NCI-H1092 (cell line): ENCODE measurements at places on chromosomes 12 and 14.

DNA sequence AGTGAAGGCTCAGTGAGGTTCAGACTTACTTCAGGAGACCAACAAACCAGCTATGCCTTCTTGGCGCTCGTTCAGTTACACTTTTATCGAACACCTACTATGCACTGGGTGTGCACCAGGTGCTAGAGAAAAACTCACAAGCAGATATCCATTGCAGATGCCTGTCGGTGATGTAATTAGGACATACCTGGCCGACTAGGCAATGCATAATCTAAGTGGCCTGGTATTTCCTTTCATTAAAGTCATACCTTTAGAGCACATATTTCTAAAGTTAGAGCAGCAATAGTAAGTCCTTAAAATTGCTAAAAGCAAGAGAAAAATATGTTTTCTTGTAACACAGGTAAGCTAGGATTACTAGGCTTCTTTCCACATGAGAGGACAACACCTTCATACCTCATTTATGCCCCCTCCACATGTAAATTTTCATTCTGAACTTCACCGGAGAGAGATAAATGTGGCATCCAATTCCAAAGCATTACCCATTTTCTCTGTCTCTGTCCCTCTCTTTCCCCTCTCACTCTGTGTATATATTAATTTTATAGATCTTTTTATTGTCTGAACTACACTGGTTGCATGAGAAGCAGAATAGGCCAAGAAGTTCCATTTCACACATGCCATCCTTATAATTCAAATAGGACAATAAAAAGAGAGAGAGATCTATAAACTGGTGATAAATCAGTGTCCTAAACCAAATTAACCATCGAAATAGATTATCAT lies 242.2 kb downstream of the SPTSSA start:
- DNase-seq = no peak

- DNase-seq = no peak
Measured at GRCh38 chr12:52444647-52445595, 7.0 kb downstream of the KRT6B start.

GRCh38 chr12:60014436-60014835 lies 418.6 kb downstream of the SLC16A7 start:
- no peak for DNase-seq

DNA sequence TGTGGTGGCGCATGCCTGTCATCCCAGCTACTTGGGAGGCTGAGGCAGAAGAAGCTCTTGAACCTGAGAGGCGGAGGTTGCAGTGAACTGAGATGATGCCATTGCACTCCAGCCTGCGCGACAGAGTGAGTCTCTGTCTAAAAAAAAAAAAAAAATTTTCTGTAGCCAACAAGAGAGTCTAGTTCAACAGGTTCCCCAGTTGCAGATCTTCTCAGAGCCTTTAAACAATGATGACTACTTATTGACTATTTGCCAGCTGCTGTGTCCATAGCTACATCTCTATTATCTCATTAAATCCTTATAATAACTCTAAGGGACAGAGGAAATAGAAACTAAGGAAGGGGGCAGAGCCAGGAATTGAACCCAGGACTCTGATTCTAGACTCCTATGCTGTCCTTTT lies 15.2 kb upstream of the MYL2 start:
- DNase-seq = no peak

DNA sequence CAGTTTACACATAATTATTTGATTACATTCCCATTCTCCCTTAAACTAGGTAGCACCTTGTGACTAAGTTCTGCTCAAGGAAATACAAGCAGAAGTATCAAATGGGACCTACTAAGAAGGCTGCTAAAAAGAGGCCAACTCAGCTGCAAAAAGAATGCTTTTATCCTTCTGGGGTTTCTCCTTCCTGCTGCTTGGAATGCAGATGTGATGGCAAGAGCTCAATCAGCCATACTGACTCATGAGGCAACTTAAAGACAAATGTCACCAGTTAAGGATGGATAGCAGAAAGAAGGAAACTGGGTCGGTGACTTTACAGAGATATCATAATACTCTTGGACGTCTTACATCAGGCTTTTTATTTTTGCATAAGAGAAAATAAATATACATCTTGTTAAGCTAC lies 38.0 kb upstream of the RAP1B start:
- no peak for DNase-seq

DNA sequence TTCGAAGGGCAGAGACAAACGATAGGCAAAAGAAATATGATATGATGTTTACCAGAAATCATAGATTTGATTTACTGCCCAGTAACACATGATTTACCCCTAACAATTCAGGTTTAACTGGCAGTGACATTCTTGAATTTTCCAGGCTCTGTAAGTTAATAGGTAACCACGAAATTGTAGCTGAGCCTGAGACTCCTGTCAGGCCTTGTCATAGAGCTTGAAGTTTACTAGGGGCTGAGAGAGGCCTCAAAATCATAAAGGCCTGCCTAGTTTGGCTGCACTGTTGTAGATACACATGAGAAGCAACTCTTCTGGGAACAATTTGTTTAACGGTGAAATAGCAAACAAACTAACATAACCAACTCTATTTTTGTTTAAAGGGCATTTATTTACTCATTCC lies 3.3 kb downstream of the ERP27 start:
- DNase-seq = no peak

GRCh38 chr12:75554556-75554880 lies 43.1 kb upstream of the KRR1 start:
- no peak for DNase-seq

DNA sequence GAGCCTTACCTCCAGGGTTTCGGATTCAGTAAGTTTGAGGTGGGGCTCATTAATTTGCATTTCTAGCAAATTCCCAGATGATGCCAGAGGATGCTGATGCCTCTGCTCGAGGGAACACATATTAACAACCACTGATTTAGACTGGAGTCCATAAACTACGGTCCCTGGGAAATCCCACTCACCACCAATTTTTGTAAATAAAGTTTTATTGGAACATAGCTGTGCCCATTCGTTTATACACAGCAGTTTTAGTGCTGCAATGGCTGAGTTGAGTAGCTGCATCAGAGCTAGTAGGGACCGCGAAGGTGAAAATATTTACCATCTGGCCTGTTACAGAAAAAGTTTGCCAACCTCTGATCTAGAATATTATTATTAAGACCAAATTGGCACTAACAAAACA lies 73.8 kb downstream of the DNAI7 start:
- DNase-seq = no peak

GRCh38 chr14:76100236-76100635 lies 51.5 kb upstream of the GPATCH2L start:
- DNase-seq = no peak

DNA sequence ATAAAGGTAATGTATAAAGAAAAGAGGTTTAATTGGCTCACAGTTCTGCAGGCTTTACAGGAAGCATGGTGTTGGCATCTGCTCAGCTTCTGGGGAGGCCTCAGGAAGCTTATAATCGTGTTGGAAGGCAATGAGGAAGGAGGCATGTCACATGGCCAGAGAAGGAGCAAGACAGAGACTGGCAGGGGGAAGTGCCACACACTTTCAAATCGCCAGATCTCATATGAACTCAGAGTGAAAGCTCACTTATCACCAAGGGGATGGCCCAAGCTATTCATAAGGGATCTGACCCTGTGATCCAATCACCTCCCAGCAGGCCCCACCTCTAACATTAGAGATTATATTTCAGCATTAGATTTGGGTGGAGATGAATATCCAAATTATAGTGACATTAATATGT lies 26.3 kb downstream of the LDHB start:
- no peak for DNase-seq

DNA sequence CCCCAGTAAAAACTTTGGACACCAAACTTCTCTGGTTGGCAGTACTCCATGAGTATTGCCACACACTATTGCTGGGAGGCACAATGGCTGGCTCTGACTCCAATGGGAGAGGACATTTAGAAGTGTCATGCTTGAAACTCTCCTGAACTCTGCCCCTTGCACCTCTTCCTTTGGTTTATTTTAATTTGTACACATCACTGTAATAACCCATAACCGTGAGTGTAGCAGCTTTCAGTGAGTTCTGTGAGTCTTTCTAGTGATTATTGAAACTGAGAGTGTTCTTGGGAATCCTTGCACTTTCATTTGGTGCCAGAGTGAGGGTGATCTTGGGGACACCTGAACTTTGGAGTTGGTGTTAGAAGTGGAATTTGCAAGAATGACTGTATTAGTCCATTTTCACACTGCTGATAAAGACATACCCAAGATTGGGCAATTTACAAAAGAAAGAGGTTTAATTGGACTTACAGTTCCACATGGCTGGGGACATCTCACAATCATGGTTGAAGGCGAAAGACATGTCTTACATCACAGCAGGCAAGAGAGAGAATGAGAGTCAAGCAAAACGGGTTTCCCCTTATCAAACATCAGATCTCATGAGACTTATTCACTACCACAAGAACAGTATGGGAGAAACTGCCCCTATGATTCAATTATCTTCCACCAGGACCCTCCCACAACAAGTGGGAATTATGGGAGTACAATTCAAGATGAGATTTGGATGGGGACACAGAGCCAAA lies 41.3 kb upstream of the CEP83 start:
- DNase-seq = no peak

GRCh38 chr12:65200007-65200665 lies 30.8 kb downstream of the LEMD3 start:
- DNase-seq = no peak

DNA sequence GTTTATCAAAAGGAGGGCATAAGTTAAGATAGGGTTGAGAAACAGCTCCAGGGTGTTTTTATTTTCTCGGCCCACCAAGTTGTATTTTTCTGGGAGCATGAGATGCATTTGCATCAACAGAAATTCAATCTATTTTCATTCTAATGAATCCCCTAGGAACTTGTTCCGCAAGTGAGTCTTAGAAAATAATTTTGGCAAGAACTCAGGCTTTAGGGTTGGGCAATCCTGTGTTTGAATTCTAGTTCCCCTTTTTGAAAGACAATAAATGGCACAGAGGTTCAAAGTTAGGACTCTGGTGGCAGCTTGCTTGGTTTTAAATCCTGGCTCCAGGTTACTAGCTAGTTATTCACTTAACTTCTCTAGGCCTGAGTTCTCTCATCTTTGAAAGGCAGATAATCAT lies 23.7 kb downstream of the SLC5A8 start:
- DNase-seq = no peak

DNA sequence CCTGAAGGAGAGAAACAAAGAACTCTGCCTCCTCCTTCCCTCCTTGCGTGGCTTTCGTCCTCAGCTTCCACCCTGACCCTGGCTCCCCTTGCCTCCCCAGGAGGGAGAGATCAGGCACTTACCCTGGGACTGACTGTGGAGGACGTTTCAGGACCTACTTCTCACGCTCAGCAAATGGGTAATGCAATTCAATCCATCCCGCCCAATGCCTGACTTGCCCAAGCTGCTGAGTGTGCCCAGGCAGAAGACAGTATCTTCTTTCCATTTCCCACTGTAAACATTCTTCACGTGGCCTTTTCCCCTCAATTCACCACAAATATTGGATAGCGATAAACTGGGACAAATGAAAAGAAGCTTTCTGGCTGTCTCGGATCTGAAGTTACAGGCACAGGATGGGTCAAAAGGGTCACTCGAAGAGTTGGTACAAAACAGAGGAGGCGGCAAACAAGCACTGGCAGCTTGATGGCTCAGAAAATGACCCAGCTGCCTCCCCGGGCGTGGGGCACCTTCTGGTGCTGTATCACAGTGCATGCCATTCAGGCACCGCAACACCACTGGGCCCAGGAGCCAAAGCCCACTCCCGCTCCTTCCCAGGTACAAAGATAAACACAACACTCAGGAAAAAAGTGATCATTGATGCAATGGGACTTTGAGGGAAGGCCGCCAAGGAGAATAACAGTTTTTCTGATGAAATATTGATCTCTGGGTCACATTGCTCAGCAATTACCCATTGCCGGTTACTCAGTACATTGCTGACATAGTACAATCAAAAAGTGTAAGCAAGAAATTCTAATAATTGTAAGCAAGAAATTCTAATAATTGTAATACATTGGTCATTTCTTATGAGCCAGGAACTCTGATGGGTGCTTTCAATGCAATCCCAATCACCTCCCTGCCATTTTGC lies 65.8 kb downstream of the TRIM9 start:
- DNase-seq = no peak

GRCh38 chr12:104986022-104986941 lies at the start of gene NOPCHAP1:
TSS of gene NOPCHAP1 (plus strand) at chr12:104986316. CDS start at chr12:104986353, 37 bp downstream.
- DNase-seq = peak; percentile 87

DNA sequence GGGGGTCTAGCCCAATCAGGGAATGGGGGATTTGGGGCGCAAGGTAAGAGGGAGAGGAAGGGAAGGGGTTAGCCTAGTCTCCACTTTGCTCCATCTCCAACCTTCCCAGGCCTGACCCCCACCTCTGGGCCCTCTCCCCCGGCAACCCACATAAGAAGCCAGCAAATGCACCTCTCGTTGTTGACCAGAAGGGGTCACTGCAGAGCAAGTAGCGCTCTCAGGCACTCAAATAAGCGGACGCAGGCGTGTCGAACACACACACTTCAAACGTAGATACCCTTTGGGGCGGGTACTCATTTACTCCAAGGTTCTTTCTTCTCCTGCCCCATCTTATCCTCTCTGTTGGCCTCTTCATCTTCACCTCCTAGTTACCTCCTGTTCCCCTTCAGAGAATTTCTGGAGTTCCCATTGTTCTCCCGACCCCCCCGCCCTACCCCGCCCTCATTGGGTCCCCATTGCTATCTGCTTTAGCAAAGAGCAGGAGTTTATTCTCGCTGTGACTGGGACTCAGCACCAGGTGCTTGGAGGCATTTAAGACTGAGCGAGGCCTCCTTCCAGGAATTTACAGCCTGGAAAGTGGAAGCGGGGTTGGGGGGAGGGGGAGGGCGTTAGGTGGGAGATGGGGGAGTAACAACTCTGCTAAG lies 1.5 kb upstream of the SRRM4 start:
- peak; percentile 80 for DNase-seq

DNA sequence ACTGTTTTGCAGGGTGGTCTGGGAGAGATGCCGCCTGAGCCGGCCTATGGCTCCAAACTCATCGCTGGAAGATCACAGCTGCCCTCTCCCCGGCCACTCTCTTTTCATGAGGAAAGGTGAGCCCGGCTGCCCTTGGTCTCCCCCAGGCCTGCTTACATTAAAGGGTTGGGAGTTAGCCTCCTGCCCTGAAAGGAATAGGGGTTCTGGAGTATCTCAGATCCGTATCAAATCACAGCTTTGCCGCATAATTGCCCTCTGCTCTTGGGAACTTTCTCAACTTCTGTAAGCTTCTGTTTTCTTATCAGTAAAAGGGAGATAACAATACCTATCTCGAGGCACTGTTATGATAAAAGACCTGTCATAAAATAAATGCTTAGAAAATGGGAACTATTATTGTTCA lies 17.6 kb downstream of the PHLDA1 start:
- DNase-seq = no peak

DNA sequence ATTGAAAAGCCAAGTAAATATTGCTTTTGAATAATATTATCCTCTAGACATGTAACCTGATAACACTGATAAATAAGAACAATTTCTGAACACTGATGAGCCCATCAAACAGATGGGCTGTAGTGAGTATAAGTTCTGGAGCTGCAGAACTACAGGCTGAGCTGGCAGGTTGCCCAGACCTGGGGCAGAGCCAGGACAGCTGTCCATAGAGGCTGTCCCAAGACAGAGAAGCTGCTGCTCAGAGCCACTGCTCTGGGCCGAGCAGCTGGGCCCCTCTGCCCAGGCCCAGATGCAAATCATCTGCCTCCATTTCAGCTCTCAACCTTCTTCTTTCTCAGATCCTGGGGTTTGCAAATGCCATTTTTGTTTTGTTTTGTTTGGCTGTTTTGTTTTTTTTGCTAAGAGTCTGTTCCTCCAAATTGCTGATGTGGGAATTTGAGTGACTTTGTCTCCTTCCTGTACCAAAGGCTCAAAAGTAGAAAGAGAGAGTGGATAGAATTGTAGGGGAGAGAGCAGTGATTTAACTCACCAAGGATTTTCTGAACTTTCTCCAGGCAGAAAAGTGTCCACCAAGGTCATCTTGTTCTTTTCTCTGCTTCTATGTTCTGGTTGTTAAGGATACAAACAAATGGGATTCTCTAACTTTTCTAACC lies 4.0 kb upstream of the TESPA1 start:
- DNase-seq = peak; percentile 70
